Spleen (tissue), 13 donors: ENCODE measurements at places on chromosomes 1 and 21.

DNA sequence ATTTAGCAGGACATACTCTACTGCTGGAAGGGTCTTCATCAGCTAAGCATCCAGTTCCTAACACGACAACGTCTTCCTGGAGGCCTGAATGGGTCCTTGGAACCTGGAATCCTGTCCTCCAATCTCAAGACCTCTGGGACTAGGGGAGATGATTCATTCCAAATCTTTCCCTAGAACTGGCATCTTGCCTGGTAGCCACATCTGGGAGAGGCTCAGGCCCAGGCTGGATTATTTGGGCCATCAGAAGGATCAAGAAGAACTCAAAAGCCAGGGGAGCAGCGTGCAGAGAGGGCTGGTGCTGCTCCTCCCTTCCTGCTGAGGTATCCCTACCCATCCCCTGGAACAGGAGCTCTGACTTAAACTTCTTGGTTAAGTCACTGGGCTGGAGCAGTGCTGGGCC, 2.8 kb upstream of the PHLDA3 start:
- no peak for DNase-seq
- H3K27ac ChIP-seq: no peak overlapping the region
- no peaks in the 10 kb centered on the region for H3K36me3 ChIP-seq
- H3K4me3 ChIP-seq: no peak overlapping the region
- H3K27me3 ChIP-seq: peaks cover 18% of the 10 kb centered on the region

- H3K4me1 ChIP-seq: peaks cover 11% of the 10 kb centered on the region
- no peaks in the 10 kb centered on the region for H3K27me3 ChIP-seq
- no peak overlapping the region for H3K27ac ChIP-seq
- no peak for DNase-seq
- no peak overlapping the region for H3K4me3 ChIP-seq
- H3K36me3 ChIP-seq: no peaks in the 10 kb centered on the region
These were observed 430.0 kb upstream of the RUNX1 start for GRCh38 chr21:35479065-35479448.

GRCh38 chr1:70066711-70067110, 138.7 kb downstream of the LRRC40 start:
- no peaks in the 10 kb centered on the region for H3K36me3 ChIP-seq
- H3K4me3 ChIP-seq: no peak overlapping the region
- H3K4me1 ChIP-seq: no peaks in the 10 kb centered on the region
- no peak for DNase-seq
- H3K27me3 ChIP-seq: no peaks in the 10 kb centered on the region

DNA sequence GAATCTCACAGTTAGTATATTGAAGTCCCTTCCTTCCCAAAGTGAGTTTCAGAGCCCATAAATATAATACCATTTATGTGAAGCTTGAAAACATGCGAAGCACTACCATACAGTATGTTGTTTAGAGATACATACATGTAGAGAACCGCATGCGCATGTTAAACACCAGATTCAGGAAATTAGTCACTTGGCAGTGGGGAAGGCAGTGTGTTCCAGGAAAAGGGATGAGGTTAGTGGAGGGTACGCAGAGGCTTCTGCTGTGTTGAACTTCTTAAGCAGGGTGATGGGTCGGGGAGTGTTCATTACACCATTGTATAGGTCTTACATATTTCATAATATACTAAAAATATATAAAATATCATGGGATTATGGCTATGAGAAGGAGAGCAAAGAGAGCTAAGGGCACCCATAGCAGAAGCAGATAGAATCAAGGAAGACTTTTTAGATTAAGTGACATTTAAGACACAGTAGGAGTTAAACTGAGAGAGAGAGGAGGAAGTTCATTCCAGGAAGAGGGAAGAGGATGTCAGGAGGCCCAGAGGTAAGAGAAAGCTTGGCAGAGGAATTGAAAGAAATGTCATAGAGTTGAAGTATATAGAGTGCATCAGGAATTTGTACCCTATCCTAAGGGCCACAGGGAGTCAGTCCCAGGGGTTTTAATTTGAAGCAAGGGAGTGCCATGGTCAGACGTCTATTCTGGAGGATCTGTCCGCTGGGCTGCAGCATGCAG, 43.5 kb upstream of the SARS1 start:
- H3K27me3 ChIP-seq: no peaks in the 10 kb centered on the region
- H3K27ac ChIP-seq: peak overlapping the region; percentile 9
- H3K36me3 ChIP-seq: no peaks in the 10 kb centered on the region
- no peak for DNase-seq
- H3K4me3 ChIP-seq: no peak overlapping the region

DNA sequence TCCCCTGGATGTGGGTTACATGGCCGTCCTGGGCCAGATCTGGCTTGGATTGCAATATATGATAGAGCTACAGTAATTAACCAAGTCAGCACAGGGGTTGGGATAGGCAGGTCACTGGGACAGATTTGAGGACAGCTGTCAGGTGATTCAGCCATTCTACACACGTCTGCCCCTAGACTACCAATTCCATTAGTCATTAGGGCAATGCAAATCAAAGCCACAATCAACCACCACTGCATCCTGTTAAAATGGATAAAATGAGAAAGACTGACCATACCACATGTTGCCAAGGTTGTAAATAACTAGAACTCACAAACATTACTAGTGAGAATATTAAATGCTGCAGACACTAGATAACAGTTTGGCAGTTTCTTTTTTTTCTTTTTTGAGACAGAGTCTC, 16.0 kb downstream of the C21orf58 start:
- peaks cover 77% of the 10 kb centered on the region for H3K36me3 ChIP-seq
- H3K27ac ChIP-seq: no peak overlapping the region
- DNase-seq: no peak
- H3K4me3 ChIP-seq: no peak overlapping the region
